Breast epithelium (tissue), 4 donors: ENCODE measurements at places on chromosomes 5 and 9. TPM values are rescaled to one million over a fixed set of nuclear protein-coding genes. Genes with fewer than 3 reads are reported as not detected.

- no peak for DNase-seq
Observed at GRCh38 chr9:112728401-112728800, 10.5 kb upstream of the INIP start.

- DNase-seq: no peak
Observed at GRCh38 chr5:172441262-172441751, 13.0 kb downstream of the SH3PXD2B start.

DNA sequence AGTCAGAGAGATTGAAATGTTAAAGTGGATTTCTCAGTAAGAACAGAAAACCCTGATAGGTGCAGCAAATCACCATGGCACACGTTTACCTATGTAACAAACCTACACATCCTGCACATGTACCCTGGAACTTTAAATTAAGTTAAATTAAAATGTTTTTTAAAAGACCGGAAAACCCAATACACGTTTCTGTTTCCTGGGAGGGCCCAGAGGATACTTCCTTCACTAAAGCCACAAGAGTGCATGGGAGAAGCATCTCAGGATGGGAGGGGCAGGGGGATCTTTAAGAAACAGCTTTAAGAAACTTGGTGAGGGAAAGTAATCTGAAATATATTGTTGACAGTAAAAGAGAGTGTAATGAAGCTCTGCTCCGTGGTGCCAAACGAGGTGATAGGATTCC is 164.7 kb upstream of the PTGER4 start:
- no peak for DNase-seq

GRCh38 chr5:143714629-143715028 is 97.3 kb upstream of the HMHB1 start:
- no peak for DNase-seq

DNA sequence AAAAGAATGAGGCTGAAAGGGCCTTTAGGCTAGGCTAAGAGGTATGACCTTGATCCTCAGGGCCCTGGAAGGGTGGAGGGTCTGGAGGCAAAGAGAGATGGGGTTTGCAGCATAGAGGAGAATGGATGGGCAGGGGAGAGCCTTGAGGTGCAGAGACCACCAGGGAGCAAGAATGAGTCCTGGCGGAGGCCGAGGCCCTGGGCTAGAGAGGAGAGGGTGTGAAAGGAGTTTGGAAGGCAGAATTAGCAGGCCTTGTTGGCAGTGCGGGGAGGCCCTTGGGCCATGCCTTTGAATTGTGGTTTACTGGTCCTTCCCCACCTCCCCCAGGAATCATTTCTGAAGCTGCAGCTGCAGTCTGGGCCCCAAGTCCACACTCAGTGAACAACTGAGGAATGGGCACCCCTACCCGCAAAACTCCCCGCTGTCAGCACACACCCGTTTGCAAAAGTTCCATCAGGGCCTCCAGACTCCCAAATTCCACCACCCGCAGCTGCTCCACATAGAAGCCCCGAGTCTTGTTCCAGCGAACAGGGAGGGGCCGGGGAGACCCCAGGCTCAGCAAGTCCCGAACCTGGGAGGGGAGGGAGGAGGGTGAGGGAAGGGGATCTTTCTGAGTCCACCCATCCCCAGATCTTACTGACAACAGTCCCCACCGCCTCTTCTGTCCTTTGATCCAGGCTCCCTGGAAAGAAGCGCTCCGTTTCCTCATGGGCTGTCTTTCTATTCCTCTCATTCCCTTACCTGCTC is 2.1 kb downstream of the KIF12 start:
- no peak for DNase-seq

GRCh38 chr9:126307322-126308061 is 19.1 kb upstream of the MVB12B start:
- no peak for DNase-seq

DNA sequence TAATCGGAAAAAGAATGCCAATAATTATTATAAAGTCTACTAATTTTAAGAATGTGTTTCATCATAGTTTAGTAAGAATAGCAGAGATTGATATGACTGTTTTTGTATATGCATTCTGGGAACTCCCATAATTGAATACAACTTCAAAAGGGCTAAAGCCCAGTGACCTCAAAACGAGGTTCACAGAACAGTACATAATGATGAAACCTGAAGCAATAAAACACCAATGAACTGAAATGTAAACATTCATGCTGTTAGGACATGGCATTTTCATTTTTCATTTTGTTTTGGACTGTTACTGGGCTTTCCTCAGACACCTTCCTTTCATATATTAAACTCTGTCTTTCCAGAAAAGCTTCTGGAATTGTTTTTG is 684 bp upstream of the JMY start:
- DNase-seq: no peak

DNA sequence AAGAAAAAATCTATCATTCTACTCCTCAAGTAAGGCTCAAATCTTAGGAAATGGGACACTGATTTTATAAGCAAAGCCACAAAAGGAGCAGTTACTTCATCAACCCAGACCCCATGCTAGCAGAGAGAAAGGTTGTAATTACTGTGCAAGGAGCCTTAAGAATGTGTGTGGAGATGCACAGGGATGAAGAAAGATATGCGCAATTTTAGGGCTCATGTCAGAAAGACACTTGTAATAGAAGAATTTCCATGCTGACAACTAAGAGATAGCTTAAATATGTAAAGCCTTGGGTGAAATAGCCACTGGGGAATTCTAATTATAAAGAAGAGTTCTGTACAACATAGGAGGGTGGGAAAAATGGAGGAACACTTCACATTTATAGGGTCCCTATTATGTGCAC is 141.8 kb downstream of the CRB2 start:
- no peak for DNase-seq

DNA sequence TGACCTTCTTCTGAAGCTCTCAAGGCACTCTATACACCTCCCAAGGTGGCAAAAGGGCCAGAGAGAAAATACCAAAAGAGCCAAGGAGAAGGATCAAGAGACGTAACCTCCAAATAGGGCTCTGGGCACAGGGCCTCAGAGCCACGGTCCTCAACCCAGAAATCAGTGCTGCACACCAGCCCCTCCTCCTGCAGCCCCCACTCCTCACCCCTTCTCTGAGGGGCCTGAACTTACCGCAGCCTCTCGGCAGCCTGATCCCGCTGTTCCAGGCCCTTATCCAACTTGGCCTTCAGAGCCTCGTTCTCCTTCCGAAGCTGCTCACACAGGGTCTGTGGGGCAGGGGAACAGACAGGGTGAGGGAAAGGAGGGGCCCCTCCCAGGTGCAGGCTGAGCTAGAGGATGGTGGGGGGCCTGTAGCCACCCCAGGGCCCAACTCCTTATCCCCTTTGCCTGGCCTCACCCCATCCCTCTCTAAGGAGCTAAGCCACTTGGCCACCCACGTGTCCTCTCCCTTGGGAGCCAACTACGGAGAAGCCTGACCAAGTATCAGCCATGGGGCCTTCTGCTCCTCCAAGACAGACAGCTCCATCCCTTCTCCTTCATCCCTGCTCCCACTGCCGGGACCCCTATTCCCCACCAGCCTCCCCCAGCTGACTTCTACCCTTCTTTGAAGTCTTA is 28.8 kb downstream of the TNIP1 start:
- no peak for DNase-seq

DNA sequence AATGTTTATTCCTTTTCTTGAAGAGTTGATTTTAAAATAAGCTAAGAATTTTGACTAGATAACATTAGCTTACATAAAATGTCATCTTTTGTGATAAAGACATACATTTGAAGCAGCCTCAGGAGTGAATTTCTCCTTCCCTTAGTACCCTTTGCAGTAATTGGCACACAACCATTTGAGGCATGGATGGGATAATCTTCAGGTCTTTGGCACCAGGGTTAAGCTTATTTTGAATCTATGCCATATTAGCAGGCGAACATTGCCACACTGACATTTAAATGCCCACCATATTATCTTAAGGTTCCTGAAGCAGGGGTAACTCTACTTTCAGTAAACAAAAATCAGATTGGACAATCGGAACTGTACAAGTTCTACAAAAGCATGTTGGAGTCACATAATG is 126.0 kb downstream of the NR3C1 start:
- DNase-seq: no peak

The FAM200C gene
- total RNA-seq: 2.7 TPM

The CD180 gene
- total RNA-seq: 2.8 TPM

The TXN gene
- 196 TPM for total RNA-seq

The SHOC1 gene
- total RNA-seq: not detected

The SMC5 gene
- 23.4 TPM for total RNA-seq
